ELF-1 (cell line): ENCODE measurements at places on chromosomes 3 and 15.
A peak's percentile ranks its signal among the peaks of the same experiment; 100 is the strongest.

DNA sequence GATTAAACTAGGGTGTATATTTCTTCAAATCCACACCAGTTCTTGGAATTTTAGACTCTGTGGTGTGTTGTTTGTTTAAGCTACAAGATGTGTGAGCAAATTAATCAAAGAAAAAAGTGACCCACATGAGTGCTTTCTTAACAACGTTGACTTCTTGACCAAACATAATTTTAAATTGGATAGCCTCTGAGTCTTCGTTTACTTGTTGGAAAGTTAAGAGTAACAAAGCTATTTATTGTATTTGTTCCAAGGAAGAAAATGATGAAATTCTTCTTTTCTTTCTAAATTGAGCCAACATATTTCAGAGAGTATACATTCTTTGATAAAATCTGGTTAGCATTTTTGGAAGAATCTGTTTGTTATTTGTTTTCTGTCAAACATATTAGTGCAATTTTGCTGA is 99.9 kb upstream of the IGSF10 start:
- DNase-seq: no peak

DNA sequence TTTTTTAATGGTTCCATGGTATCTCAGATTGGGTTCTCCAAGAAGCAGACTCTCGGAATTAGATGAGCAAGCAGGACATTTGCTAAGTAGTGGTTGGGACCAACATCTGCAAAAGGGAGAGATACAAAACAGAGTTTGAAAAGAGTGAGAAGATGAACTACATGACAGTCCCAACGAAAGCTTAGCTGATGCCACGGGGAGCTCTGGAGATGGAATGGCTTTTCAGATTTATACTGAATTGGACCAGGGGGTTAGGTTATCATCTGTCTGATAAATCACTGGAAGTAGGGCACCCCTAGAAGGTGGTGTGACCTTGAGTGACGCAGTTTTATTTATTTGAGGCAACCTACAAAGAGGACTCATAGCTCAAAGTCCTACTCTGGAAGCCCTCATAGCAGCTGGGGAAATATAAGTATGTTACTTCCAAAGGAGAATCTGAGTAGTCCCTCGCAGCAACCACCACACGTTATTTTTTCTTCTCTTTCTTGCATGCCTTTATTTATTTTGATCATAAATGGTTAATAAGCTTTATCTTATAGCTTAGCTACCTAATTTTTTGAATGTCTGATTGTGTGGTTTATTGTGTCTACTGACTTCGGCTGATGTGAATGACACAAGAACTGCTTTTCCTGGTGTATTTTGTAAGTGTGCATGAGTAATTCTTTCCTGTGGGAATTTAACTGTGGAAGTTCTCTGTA is 815.4 kb downstream of the SQOR start:
- DNase-seq: no peak

- no peak for DNase-seq
Measured at GRCh38 chr3:153897025-153897723, 224.0 kb upstream of the ARHGEF26 start.

DNA sequence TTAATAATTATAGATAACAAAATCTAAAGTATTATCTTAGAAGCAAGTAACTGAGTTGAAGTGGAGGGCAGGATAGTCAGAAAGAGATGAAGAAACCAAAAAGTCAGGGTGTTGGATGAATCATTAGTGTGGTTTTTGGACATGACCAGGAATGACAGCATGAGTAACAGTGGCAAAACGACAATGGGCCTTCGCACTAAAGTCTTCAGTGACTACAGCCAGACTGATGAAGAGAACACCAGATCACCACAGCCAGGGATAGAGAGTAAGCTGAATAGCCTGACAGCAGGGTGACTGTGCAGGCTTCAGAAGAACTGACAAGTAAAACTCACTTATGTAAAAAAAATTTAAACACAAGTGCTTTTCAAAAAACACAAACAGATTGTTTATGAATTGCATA is 96.0 kb upstream of the MELTF start:
- DNase-seq: no peak

DNA sequence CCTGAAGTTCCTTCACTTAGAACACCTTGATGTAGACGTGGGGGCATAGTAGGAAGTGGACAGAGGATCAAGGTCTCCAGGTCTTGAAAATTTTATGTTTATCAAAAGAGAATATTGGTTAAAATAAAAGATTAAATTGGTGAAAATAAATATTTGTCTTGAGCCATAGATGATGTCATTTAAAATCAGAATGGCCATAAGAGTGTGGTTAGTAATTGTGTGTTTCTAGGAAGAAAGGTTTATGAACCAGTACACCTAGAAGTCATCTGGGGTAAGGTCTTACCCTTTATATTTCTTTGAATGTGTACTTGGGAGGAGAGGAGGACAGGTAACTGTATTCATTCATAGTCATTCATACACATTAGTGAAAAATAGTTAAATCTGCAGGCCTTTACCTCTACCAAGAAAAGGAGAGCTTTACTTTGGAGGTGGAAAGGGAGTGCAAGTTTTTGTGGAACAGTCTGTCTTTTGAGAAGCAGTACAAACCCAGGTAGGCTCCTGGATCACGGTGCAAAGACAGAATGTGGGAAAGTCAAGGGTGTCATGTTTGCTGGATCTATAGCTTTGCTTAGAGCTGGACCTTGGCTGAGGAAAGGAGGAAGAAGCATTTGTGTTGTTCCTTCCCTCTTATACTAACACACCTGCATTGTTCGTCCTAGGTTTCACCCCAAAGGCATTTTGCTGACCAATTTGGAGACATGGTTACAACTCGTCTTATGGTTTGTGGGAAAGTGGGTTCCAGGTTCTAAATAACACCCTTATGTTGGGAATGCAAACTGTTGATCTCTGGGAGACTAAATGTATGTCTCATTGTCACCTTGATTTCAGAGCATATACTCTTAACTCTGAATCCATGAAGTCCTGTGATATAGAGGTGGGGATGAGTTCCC is 6.2 kb downstream of the SCAANT1 start:
- DNase-seq: no peak

- peak; percentile 91 for DNase-seq
Measured at GRCh38 chr3:39189959-39190269, 2.5 kb downstream of the XIRP1 start.

- no peak for DNase-seq
Measured at GRCh38 chr15:26772154-26773066, at the start of gene GABRB3. Gene GABRB3 (minus strand): TSS chr15:26773066.

DNA sequence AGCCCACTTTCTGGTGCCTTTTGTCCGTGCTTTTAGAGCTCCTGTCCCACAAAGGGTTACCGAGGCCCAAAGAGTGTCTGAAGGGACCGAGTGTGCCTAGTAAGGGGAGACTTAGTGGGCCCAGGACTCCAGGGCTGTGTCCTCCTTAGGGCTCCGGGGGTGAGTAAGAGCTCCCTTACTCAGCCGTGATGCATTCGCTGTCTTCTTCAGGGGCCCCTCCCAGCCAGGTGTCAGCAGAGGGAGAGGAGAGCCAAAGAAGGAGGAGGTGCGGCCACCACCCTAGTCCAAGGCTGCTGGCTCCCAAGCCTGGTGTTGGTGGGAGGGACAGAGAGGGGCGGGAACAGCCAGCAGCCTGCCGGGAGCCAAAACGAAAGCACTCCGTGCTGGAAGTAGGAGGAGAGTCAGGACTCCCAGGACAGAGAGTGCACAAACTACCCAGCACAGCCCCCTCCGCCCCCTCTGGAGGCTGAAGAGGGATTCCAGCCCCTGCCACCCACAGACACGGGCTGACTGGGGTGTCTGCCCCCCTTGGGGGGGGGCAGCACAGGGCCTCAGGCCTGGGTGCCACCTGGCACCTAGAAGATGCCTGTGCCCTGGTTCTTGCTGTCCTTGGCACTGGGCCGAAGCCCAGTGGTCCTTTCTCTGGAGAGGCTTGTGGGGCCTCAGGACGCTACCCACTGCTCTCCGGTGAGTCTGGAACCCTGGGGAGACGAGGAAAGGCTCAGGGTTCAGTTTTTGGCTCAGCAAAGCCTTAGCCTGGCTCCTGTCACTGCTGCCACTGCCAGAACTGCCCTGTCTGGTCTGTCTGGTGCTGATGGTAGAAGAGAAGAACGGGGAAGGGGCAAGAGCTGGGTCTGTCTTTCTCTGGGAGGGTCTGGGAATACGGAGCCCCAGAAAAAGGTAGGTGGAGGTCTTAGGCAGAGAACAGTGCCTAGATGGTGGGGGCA is at the start of gene IL17RC:
Gene IL17RC (plus strand): TSS at position 365 of the 947 bp plus-strand sequence. CDS start 218 bp downstream, at position 583.
- DNase-seq: peak; percentile 91

DNA sequence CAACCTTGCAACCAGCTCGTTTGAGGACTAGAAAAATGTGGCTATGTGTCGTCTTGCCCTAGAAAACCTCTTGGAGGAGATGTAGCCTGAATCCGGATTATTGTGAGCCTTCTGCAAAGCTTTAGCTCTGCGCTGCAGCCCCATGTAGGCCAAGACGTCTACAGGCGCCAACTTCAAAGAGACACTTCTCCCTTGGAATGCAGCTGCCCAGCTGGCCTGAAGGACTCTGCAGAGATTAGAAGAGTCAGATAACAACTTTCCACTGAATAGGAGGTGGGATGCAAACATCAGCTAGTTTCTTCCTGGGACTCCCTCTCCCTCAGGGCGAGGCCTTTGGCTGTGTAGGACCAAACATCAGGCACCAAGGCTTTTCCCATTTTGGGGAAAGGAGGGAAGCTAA is 356.5 kb upstream of the IL12A start:
- peak; percentile 92 for DNase-seq

- DNase-seq: no peak
Measured at GRCh38 chr3:143775459-143775858, 72.8 kb downstream of the SLC9A9 start.

GRCh38 chr15:79495775-79496174 is 63.6 kb downstream of the MINAR1 start:
- DNase-seq: no peak

DNA sequence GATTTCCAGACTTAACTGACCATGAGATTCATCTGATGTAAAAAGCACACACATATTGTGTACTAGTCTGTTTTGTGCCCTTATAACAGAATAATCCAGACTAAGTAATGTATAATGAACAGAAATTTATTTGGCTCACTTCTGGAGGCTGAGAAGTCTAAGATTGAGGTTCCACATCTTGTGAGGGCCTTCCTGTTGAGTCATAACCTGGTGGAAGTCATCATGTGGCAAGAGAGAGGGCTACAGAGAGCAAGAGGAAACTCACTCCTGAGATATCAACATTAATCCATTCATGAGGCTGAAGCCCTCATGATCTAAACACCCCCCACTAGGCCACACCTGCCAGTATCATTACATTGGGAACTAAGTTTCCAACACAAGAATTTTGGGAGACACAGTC is 977.6 kb downstream of the MCTP2 start:
- no peak for DNase-seq

DNA sequence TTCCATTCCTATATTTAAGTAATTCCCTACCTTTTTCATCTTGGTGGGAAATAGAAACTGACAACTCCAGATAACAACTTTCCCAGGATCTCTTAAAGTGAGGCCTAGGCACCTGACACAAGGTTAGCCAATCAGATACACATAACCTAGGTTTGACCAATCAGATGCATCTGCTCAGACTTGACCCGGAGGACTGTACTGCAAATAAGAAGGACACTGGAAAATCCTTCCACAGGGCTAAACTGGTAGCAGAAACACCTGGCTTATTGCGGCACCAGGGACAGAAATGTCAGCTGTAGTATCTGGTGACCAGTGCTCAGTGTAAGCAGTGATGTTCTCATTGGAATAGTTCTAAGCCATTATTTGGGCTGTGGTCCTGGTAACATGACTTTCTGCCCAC is 204.5 kb upstream of the SLCO3A1 start:
- no peak for DNase-seq

DNA sequence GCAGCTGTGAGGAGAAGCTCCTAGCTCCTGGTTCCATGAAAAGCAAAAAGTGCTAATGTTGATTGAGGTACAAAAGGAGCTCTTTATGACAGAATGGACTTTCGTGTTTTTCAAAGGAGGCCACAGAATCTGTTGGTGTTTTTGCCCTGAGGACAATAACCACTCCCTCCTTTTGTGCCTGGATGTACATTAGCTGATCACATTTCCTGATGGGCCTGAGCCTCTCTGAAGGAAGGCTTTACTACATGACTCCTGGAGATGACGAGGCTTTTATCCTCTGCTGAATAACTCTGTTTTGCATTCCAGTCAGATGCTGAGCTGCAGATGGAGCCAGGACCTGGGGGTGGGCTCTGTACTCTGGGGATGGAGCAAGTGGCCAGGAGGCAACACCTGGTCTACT is 301.9 kb downstream of the CACNA2D3 start:
- DNase-seq: peak; percentile 23

- DNase-seq: no peak
Measured at GRCh38 chr3:23996095-23996524, 51.0 kb downstream of the NR1D2 start.

DNA sequence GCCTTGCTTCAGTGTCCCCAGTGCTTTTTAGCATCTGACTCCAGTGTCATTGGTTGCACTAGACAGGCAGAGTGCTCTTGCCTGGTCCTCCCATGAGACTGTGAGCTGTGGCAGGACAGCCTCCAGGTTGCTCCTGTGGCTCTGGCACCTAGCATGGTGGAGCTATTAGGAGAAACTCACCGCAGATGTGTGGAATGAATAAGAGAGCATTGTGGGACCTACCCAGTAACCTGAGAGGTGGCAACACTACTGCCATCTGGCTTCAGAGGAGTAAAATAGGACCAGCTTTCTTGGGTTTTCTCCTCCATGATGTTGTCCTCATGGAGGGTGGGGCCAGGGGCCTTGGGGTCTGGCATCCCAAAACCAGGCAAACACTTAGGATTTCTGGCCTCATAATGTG is 183.6 kb downstream of the EPHB1 start:
- DNase-seq: no peak

- no peak for DNase-seq
Measured at GRCh38 chr3:32469151-32469874, 33.3 kb downstream of the CMTM6 start.

DNA sequence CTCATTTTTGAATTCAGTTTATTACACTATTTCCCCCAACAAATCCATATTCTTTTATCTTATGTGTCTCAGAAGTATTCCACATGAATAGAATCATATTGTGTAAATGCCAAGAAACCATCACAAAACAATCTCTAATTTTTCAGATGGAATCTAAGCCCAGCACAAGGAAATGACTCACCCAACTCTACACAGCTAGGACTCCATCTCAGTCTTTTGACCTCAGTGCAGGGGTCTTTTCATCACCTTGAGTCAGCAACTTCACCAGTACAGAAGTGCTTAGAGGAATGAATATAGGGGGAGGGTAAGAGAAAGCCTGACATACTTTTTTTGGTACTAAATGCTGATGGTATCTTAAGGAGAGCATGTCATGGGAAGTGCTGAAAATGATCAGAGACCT is 169.3 kb upstream of the LRRN1 start:
- no peak for DNase-seq
